ENCODE measurements at places on chromosomes 1 and 21.

DNA sequence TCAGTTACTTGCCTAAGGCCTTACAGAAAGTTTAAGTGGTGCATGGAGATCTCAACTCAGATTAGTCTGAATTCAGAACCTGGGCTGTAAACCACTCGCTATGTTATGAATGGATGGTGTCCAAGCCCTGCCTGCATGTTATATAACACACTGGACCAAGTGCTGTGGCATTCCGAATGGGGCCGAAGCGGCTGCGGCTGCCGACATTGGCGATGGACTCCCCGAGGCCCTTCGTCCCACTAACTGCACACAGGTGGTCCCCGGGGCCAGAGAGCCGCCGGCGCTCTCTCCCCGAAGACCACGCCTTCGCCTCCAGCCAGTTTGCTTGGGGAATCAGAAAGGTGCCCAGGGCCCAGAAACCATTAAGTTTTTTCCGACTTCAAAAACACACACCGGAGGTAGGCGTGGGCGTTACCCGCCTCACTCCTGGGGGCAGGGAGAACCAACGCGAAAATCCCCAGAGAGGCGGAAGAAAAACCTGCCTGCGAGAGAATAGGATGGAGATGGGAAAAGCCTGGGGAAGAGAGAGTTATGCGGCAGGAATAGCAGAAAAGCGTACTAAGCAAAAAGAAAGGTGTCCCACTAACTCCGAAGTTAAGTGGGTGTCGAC is 579 bp upstream of the TENT5C start:
- no peak for DNase-seq

DNA sequence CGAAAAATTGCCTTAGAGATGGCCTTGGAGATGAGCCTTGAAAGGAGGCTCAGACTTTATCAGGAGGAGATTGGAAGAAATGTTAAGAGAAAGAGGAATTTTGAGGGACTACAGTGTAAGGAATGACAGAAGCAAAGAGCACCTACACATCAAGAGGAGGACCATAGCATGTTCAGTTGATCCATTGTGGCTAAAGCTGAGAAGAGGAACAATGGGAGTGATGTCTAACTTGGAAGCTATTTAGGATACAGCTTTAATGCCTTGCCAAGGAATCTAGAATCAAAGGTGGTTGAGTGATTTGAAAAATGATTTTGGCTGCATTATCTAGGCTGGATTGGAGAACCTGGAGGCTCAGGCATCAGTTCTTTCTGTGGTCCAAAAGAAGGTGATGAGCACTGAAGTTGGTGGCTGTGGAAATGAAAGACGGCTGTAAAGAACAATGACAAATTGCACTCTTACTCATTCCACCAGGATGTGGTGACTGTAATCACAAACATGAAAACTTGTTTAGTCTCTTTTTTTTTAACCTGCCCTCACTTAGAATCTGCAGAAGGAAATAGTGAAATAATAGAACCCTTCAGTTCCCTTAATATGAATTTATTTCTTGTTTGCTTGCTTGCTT is 11.3 kb downstream of the FAM20B start:
- DNase-seq = no peak

DNA sequence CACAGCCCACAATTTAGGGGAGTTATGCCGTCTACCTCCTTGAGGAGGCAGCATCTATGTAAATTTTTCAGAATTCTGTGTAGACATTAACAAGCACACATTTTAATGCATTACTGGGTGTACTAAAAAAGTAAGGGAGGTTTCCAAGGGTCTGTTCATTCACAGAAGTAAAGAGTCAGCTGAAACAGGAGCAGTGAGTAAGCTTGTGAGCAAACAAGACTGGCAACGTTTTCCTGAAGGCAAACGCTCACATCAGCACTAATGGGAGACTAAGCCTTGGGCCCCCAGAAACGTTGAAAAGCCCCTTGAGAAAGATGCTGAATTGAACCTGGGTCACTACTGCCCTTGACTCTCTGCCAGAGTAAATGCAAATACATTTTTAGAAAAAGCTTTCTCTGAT is 25.7 kb downstream of the RPRD2 start:
- DNase-seq = no peak

GRCh38 chr1:17207966-17208418 is 3.1 kb downstream of the PADI1 start:
- DNase-seq = peak; percentile 32

DNA sequence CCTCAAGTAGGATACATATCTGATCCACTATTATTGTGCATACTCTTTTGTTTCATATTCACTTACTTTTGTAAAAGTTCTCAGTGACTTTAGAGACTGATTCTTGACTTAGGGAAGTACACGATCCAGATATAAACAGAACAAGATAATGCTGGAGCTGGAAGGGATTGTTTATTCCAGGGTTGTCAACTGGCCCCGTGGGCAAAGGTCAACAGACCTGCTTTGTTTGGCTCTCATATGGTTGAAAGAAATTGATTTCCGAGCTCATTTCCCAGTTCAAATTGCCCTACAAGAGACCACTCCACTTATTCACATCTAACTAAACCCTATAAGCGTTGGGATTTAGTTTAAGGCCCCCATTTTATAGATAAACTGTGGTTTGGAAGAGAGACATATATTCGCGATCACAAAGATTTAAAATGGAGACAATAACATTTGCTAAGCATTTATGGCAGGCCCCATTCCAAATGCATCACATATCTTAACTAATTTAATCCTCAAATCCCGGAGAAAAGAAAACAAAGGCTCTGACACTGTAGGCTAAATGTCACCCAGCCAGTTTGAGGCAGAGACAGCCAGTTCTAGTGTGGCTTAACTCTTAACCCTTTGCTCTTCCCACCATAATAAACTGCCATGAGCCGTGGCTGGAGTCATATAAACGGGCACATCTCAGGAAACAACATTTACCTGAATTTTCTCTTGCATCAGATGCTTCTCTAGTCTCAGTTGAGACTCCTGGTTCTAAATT is 20.6 kb downstream of the REG4 start:
- no peak for DNase-seq

DNA sequence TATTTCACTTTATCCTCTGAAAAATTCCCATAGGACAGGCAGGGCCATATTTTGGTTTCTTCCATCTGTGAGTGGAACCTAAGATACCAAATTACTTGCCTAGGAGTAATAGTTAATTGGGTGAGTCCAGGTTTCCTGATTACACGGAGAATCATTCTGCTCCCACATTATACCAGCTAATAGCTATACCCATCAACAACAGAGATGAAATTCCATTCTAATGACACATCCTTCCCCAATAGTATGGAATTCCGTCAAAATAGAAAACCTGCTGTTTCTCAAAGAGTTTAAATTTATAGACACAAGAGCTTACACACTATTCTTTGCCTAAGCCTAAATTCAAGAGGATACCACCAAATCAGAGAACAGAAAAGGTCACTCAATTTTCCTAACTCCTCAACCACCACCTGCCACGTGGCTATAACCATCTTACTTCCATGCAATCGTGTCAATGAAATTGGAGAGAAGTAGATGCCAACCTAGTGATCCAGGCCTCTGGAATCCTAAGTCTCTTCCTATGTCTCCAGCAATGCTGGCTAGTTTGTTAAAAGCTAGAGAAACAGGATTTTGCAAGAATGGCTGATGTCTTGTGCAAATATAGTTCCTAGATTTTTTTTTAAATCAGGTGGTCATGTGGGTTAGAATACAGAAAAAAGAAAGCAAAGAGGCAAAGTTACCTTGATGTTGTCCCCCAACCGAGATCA is 6.2 kb downstream of the PPT1 start:
- DNase-seq = no peak

DNA sequence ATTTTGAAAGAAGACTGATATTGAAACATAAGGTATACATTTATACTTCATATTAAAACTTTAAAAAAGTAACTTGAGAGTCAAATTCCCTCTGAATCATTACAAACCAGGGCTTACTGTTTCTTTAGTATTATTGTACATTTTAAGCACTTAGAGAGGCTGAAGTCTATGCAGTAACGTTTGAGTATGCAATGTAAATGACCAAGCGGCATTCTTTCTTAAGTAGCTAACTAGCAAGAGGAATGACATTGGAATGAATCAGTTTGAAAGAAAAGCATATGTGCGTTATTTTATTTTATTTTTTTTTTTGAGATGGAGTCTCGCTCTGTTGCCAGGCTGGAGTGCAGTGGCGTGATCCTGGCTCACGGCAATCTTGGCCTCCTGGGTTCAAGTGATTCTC is 24.3 kb downstream of the WNT2B start:
- no peak for DNase-seq

DNA sequence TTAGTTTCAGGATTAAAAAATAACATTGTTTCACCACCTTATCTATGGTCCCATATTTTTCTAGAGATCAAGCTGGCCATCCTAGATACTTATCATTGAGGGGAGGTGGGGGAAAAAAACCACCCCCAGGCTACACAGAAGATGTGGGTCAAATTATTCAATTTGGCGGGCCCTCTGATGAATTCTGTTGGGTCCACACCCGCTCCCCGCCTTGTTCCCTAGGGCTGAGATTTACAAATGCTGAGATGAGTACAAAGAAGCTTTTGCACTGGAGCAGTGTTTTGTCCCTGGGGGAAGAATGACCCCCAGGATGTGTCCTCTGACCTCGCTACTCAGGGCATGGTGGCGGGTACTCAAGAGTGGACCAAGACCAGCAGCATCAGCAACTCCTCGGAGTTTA is 246.9 kb upstream of the TMEM51 start:
- no peak for DNase-seq

DNA sequence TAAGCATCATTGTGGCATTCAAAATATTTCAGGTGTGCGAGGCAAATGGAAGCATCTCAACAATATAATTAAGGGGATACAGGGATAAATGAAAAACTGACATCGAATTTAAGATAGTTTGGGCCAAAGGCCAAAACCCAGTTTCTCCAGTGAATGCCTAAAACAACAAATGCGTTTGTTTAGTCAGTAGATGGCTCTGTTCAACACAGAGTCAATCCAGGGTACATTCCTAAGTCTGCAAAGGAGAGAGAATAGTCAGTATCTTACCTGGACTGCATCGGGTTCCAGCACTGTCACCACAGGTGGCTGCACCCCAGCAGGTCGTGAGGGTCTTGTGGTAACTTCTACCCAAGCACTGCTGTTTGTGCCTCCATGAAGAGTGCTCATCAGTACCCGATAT is 321.1 kb downstream of the KCTD3 start:
- no peak for DNase-seq

DNA sequence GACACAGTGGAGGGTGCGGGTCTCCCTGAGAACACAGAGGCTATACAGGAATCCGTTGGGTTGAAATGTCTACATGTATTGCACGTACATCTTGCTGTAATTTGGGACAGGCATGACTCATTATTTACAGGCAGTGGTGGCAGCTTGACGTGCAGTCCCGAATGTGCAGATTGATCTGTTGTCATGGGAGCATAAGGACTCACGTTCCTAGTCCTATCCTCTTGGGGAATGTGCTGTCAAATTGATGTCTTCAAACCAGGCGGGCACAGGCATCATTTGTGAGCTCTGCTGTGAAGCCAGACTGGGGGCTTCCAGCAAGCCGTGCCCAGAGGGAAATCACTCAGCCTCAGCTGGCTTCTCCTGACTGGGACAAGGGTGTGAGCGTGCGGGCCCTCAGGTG is 40.5 kb downstream of the S100B start:
- DNase-seq = no peak

- DNase-seq = no peak
Measured at GRCh38 chr1:41698916-41699860, 214.7 kb upstream of the EDN2 start.

GRCh38 chr1:6592865-6593593 is 9.6 kb downstream of the KLHL21 start:
- DNase-seq = no peak

GRCh38 chr21:21246007-21246406 is 247.8 kb downstream of the NCAM2 start:
- peak; percentile 15 for DNase-seq

DNA sequence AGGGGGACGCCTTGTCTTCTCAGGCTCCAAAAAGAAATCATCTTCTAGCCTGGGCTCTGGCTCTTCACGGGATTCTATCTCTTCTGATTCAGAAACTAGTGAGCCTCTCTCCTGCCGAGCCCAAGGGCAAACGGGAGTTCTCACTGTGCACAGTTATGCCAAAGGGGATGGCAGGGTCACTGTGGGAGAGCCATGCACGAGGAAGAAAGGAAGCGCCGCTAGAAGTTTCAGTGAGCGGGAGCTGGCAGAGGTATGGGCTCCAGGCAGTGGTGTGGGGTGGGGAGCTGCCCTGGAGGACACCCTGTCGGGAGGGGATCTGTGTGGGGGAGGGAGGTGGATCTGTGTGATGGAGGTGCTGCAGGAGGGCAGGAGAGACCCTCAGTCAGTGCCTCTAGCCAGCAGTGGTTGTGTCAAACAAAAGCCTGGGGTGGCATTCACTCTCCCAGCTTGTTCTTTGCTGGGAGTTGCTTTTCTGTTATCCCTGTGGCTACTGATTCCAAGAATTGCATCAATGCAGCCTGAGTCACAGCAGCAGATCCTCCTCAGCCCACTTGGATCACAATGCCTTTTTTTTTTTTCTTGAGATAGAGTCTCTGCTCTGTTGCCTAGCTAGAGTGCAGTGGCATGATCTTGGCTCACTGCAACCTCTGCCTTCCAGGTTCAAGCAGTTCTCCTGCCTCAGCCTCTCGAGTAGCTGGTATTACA is 21.8 kb downstream of the KDM4A start:
- DNase-seq = peak; percentile 67

GRCh38 chr1:211722277-211723175 is 47.1 kb upstream of the NEK2 start:
- no peak for DNase-seq

GRCh38 chr1:53587252-53587988 is 128.2 kb downstream of the DMRTB1 start:
- DNase-seq = no peak

GRCh38 chr1:88079036-88079435 is 605.0 kb upstream of the PKN2 start:
- peak; percentile 1 for DNase-seq

DNA sequence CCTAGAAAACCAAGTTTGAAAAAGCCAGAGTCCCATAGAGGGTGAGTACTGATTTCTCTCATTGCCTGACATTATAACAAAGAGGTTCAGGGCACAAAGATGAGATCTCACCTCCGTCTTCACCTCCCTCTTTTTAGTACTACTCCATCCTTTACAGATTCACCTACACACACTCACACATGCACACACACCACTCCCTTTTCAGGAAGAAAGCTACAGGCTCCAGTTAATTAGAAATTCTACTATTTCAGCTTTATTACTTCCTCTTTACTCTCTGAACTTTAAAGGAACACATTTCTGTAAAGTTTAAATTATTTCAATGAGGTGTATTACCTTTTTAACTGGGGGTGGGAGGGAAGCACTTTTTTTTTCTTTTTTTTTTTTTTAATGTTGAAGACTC is 59.6 kb upstream of the PRDX6 start:
- no peak for DNase-seq

Measured in myocyte (in vitro differentiated cells).